ENCODE measurements at places on chromosomes 7 and 10.

GRCh38 chr7:55160539-55160938, 141.7 kb downstream of the EGFR start:
- no peak for DNase-seq

DNA sequence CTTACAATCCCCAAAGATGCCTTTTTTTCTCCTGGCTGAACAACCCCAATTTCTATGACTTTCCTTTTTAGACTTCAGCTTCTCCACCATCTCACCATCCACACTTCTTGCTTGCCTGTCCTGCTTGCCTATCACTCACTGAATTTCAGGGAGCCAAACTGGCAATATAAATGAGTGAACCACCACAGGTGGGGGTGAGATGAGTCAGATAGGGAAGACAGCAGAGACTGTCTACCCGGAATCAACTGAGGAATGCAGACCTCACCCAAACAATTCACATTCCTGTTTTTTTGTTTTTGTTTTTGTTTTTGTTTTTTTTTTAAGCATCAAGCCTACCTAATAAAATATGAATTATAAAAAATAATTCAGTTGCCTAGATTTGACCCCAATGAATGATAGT, 273.8 kb downstream of the NRG3 start:
- DNase-seq: no peak

DNA sequence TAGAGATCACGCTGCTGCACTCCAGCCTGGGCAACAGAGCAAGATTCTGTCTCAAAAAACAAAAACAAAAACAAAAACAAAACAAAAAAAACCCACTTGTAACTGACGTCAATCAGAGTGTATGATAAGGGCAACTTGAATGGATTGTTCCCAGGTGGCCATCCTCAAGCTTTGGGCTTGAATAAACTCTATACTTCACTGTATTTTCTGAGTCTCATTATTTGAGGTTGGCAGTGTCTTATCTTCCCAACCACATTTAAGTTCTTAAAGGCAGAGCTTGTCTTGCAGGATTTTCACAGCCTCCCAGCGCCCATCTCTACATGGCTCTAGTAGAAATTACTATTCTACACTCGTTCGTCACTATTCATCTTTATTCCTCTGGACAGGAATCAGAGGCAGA, 5.1 kb upstream of the OAT start:
- DNase-seq: no peak

DNA sequence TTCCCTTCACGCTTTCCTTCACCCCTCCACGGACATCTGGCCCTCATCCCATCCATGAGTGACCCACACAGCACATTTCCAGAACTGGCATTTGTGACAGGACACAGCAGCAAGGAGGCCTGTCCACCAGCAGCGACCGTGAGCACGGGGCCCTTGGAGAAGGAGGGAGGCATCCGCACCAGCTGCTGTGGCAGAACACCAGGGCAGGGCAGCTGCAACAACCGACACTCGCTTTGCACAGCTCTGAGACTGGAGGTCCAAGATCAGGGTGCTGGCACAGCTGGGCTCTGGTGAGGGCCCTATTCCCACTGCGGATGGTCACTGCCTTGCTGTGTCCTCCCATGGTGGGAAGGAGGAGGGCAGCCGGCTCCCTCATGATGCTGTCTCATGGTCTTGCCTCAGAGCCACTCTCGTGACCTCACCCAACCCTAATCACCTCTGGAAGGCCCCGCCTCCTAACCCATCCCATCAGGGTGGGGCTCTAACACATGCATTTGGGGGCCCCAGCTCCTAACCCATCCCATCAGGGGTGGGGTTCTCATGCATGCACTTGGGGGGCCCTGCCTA, 36.7 kb downstream of the PTPRN2 start:
- DNase-seq: no peak

DNA sequence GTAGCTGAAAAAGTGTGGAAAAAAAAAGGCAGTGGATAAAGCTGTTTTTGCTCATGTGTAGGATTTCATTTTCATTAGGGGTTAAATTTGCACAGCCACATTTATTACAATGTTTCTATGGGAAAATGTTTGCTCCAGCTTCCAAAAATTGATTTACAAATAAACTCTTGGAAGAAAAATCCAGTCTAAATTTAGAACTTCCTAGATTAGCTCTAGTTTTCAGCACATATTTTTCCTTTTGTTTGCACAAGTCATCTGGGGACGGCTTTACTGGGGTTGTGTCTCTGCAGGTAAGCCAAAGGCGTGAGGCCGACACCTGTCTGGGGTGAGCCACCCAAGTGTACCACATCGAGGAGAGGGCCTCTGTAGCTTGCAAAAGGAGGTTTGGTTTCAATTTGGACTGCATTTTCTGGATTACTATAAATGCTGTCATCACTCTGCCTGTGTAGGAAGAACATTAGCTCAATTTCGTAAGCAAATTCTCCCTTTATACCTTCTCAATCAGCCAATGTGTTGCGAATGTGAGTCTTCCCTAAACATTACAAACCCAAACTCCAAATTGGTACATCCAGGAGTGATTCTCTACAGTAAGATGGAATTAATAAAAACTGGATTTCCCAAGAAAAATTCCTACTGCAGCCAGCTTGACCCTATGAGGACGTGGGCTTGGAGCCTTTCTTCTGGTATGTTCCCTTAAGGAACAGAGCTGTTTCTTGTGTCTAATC, 89.5 kb upstream of the ZNF438 start:
- no peak for DNase-seq

- no peak for DNase-seq
Observed at GRCh38 chr10:9229702-9230244, 1175.3 kb downstream of the GATA3 start.

- DNase-seq: no peak
Observed at GRCh38 chr7:15977663-15978062, 291.2 kb upstream of the MEOX2 start.

GRCh38 chr10:82191653-82192052, 316.7 kb downstream of the NRG3 start:
- DNase-seq: no peak

DNA sequence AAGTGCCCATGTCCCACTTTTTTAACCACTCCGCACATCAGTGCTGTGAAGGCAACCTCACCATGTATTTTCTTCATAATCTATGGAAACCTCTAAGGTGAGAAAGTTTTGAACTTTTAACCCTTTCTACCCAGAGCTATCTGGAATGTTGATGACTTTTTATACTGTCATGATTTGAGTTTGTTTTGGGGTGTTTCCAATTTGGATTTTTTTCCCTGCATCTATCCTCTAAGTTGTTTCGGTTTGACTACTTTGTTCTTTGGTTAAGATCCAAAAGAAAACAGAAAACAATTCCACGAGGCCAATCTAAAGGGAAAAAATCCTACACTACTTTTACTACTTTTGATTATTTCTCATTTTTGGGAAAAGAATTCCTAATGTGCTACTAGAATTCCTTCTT, 279.7 kb downstream of the USP6NL start:
- no peak for DNase-seq

- peak; percentile 37 for DNase-seq
Observed at GRCh38 chr7:127250312-127251035, 2.3 kb downstream of the GRM8 start.

GRCh38 chr10:105342606-105343005, 701.5 kb downstream of the SORCS3 start:
- no peak for DNase-seq

- DNase-seq: no peak
Observed at GRCh38 chr7:142300689-142301088, 42.8 kb upstream of the PRSS58 start.

DNA sequence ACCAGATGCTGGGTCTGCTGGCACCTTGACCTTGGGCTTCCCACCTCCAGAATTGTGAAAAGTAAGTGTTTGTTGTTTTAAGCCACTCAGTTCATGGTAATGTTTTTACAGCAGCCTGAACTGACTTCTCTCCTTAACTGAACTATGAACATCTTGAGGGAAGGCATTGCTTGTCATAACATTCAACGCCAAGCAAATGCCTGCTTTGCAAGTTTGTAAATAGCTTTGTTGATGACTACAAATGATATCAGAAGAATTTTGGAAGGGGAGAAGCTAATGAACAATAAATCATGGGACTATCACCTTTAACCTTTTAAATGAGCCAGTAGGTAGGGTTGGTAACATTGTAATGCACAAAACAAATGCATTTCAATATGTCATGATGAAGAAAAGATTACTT, 402.4 kb upstream of the ADARB2 start:
- DNase-seq: no peak
